ENCODE measurements at places on chromosomes 6 and 20.

DNA sequence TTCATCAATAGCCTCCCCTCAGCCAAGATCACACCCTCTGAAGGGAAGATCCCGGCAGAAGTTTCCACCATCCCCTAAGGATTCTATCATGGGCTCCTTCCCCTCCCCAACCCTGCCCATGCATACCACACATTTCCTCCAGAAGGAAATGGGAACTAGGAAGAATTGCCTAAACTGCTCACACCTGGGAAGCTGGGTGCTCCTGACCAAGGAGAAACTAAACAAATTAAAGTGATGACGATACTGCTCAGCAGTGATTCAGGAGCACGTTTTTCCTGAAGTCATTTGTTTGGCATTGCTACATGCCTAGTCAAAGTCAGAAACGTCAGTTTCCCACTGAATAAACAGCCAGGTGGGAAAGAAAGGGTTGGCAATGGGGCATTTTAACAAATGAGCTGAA is 136.1 kb upstream of the CDYL start:
- no peak for DNase-seq

GRCh38 chr6:164807125-164807524 is 502.3 kb downstream of the C6orf118 start:
- DNase-seq = no peak

DNA sequence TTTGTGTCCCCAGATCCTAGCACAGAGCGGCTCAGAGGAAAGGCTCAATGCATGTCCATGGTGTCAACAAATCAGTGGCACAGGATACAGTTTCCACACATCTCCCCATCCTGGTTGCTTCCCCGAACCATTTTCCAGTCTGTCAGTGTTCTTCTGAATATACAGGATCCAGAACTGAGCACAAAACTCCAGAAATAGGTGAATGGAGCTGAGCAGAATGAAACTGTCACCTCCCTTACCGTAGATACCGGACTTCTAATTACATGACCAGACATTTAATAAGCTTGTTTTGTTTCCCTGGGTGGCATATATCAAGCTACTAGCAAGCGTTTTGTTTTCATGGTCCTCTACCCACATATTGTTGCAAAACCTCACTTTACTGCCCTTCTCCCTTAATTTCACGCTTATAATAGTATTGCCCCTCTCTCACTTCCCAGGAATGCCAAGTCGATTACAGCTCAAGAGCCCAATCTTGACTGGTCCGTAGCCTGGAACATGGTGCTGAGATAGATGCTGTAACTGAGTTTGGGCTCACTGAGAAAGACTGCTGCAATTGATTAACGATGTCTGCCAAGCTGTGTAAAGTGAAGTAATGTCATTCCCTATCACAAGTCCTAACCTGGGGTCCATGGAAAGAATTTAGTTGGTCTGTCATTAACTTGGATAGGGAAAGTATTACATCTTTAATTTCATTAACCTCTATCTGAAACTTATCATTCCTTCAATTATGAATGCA is 12.0 kb upstream of the SCRT2 start:
- DNase-seq = no peak

- no peak for DNase-seq
Measured at GRCh38 chr6:154106251-154106650, 67.2 kb downstream of the OPRM1 start.

GRCh38 chr6:89989742-89990141 is 95.5 kb downstream of the GJA10 start:
- no peak for DNase-seq

DNA sequence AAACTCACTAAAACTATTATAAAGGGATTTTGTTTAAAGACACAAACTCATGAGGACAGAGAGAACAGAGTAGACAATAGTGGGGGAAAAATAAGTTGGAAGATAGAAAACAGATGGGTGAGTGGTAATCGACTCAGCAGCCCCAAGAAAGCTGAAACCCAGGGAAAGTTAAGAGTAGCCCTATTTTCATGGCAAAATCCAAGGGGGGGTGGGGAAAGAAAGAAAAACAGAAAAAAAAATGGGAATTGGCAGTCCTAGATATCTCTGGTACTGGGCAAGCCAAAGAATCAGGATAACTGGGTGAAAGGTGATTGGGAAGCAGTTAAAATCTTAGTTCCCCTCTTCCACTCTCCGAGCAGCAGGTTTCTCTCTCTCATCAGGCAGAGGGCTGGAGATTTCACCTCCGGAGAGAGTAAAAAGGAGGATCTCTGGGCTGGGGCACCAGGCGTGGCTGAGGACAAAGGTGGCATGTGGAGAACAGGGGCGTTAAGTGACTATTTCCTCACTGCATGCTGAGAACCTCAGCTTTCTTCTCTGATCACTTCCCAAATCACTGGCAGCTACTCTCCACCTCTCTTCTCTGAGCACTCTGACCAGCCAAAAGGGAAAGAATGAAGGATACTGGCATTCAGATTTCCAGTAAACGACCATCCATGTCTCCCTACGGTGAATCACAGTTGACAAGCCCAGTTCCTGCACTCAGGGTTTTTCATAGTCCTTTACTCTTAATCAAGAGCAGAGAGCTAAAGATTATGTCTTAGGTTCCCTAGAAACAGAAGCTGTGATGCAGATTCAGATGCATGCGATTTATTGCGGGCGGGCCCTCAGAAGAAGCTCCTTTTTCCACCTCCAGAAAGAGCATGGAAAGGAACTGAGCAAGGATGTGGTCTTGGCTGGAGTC is 7.3 kb upstream of the RNF24 start:
- no peak for DNase-seq

DNA sequence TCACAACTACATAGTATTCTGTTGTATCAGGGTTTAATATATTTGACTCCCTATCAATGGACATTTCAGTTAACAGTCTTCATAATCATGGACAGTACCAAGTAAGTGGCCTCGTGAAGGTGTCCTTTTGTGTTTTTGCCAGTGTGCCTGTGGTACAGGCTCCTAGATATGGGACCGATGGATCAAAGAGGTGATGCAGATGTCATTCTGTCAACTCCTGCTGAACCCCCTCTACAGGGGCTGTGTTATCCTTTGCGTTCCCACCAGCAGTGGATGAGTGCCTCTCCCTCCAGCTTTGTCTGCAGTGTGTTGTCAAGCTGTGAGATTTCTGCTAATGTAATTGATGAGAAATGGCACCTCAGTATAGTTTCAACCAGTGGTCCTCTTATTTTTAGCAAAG is 210.7 kb downstream of the QKI start:
- no peak for DNase-seq

DNA sequence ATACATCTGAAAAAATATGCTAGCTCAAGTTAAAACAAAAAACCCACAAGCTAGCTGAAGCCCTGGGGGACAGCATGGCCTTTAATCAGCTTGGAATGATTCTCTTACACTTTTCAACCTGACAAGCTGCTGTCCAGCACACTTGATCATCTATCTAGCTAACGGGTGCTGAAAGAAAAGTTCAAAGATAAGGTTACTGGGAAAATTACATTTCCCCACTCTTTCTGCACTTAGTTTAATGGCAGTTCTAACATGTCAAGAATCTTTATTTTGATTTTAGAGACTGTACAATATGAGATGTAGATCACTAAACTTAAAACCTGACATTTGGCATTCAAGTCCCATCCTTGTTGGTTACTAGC is 53.4 kb downstream of the STK4 start:
- no peak for DNase-seq

DNA sequence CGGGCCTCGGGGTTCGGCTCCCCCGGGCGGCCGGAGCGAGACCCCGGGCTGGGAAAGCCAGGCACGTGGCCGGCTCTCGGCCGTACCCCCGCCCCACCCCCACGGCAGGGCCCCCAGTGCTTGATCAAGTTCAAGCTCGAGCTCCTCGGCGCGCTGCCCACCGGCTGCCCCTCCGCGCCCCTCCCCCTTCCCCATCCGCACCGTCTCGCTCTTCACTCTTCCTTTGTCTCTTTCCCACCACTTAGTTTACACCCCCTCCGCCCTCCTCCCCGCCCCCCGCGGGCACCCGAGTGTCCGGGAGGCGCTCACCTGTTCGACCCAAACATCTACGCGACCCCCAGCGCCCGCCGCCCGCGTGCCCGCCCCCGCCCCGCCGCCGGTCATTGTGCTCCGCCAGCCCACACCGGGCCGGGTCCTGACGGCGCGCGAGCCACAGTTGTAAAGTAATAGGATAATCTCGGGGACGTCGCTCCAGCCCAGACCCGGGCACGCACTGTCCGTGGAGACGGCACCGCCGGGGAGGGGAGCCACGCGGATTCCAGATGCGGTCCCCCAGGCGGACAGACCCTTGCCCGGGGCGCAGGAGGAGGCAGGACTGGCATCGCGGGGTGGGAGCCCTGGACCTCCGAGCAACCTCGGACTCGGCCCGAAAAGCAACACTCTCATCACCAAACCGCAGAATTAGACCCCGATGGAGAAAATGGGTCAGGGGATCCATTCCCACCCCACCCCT is 100.7 kb downstream of the NOL4L start:
- DNase-seq = peak; percentile 37

GRCh38 chr6:12866422-12867029 is 150.0 kb downstream of the PHACTR1 start:
- DNase-seq = no peak

GRCh38 chr6:15534974-15535373 is 127.9 kb downstream of the DTNBP1 start:
- DNase-seq = peak; percentile 67

DNA sequence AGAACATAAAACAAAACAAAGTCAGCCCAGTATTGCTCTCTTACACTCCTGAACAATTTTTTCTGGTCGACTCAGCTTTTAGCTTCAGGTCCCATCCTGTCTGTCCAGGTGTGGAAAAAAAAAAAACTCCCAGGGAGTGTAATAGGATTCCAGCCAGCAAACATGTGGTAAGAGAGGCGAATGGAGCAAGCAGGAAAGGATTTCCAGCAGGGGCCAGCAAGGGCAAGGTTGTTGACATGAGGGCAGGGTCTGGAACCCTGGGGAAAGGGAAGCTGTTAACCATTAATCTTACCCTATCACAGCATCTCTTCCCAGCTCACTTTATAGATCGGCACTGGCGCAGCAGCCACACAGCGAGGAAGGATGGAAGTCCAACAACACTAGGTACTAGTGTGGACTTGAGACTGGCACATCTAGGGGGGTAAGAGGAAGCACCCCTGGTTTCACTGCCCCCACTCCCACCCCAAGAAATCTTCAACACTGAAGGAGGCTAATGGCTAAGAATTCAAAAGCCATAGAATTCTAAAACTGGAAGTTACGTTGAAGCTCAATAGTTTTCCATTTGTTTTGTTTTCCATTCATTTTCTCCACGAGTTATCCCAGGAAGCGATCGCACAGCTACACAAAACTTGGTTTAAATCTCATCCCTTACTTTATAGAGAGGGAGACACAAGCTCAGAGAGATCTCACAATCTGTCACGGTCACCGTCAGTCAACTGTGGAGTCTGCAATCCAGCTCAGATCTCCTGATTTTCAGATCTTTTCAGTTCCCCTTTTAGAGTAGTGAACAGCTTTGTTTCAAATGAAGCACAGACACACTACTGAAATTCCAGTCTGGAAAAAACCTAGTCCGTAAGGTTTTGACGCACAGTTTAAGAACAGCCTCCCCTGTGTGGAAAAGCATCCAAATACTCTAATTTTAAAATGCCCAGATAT is 53.3 kb downstream of the SLC22A23 start:
- DNase-seq = no peak

GRCh38 chr6:52328303-52328662 is 33.7 kb upstream of the PAQR8 start:
- peak; percentile 30 for DNase-seq

GRCh38 chr6:44217332-44218143 is 812 bp downstream of the MYMX start:
- no peak for DNase-seq

- DNase-seq = no peak
Measured at GRCh38 chr6:6760002-6760401, 171.5 kb downstream of the LY86 start.

DNA sequence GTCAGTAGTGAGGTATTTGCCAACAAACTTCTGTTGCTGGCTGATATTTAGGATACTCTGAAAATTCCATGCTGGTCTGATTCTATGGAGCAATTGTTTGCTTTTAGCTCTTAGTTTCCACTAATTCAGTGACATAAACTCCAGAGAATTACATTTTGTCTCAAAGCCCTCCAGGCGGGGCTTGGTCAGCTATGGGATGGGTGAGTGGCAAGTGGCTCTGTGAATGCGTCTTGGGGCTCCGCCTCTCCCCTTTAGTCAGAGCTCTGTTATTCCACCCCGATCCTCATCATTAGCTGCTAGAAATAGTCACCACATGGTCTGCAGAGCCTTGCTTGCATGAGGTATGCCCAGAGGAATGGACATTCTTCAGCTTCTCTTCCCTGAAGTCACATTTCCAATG is 540.6 kb downstream of the QKI start:
- no peak for DNase-seq

GRCh38 chr6:169935348-169935718 is 183.9 kb downstream of the ERMARD start:
- no peak for DNase-seq

GRCh38 chr6:69005199-69005598 is 370.1 kb downstream of the ADGRB3 start:
- no peak for DNase-seq

- no peak for DNase-seq
Measured at GRCh38 chr20:47419953-47420514, 63.5 kb upstream of the ZMYND8 start.

GRCh38 chr6:156590482-156590881 is 186.7 kb upstream of the ARID1B start:
- no peak for DNase-seq

GRCh38 chr6:96683819-96684528 is 121.0 kb downstream of the FHL5 start:
- no peak for DNase-seq

- no peak for DNase-seq
Measured at GRCh38 chr6:42165016-42165415, 8.1 kb upstream of the GUCA1A start.

DNA sequence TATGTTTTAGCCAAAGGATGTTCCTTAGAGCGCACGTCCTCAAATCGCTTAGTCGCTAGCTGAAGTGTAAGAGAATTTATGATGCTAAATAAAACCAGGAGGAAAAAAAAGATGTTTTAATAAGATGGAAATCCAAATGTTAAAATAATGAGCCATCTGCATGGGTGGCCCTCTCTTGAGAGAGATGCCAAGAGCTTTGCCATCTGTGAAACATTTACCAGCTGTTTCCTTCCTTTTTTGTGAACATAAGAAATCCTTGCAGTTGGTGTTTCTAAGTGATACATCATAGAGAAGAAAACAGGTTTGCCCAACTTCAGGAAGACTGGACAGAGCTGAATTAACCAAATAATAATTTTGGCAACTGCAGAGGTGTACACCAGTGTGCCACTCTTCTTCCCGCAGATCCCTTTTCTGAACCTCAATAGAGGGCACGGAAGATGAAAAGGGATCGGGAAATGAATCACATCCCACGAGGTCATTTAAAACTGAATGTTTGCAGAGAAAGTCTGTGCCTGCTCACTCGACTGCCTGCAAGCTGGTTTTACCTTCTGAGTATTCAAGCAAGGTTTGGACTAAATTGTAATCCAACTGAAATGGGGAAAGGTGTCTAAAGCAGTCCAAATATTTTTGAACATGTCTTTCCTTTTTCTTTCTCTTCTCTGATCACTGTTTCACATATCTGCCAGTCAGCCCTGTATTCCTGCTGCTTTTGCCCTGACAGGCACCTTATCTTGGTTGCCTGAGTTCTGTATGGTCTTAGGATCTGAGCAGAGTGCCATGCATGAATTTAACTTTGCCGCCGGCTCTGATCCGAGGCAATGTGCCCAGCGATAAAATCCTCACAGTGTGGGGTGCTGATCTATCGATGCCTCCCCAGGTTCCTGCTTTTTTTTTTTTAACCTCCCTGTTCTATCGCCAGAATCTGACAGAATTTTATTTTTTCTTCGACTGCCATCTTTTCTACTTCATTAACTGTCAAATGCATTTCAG is 35.5 kb upstream of the TSHZ2 start:
- DNase-seq = no peak

All from hematopoietic multipotent progenitor cell treated with erythropoietin and hydrocortisone succinate and interleukin-3 and kit ligand, for 4 days (in vitro differentiated cells).